Chondrocyte (in vitro differentiated cells): ENCODE measurements at places on chromosomes 3 and 15.

- no peak for DNase-seq
These were observed 215.3 kb downstream of the LRTM1 start for GRCh38 chr3:54712539-54712938.

DNA sequence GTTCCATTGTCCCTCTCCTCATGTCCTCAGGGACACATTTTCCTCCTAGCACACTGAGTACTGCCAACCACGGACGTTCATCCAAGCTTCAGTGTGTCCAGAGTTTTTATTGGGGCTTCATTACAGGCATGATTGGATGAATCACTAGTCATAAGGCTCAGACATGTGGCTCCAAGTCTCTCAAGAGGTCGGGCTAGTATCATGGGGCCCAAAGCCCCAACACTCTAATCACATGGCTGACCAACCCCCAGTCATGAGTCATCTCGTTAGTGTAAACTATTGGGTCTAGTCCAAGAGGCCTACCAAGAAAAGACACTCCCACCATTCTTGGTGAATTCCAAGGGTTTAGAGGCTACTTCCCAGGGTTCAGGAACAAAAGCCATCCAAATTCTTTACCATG is 4.4 kb downstream of the TERC start:
- DNase-seq: no peak

GRCh38 chr3:52238761-52239701 is at the start of gene TWF2:
Gene TWF2, minus strand, starts transcription at chr3:52239158. Its CDS starts 142 bp downstream, at chr3:52239016.
- DNase-seq: peak; percentile 92

- DNase-seq: no peak
These were observed 159.8 kb upstream of the CHRNA7 start for GRCh38 chr15:31870328-31871165.

- no peak for DNase-seq
These were observed 6.3 kb upstream of the CDC25A start for GRCh38 chr3:48194446-48195071.

GRCh38 chr3:58658508-58658907 is 8.1 kb downstream of the FAM3D start:
- no peak for DNase-seq

GRCh38 chr3:191696348-191696747 is 235.4 kb downstream of the PYDC2 start:
- no peak for DNase-seq

DNA sequence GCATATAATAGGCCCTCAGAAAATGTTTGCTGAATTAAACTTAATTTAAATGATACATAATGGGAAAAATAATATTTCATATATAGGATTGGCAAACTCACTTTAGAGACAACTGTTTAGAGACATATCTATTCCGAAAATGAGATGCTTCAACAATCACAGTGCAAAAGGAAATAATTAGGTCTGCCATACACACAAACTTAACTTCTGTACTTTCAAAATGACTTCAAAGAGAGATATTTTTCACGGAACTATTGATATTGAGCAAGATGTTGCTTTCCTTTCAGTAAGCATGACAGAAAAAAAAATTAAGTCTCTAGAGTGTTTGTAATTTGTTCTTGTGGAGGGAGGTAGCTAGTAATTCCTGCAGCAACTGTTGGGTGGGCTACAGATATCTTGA is 769.5 kb downstream of the TUSC7 start:
- no peak for DNase-seq

GRCh38 chr3:39322936-39323335 is 6.6 kb upstream of the CCR8 start:
- DNase-seq: no peak

GRCh38 chr3:72141264-72141663 is 356.3 kb upstream of the PROK2 start:
- no peak for DNase-seq

GRCh38 chr15:78093242-78094020 is 1.1 kb downstream of the SH2D7 start:
- peak; percentile 19 for DNase-seq

GRCh38 chr3:73520931-73521461 is 103.7 kb downstream of the PDZRN3 start:
- no peak for DNase-seq

- no peak for DNase-seq
These were observed at the start of gene MAPKAPK3 for GRCh38 chr3:50617096-50617791. Gene MAPKAPK3, plus strand, starts transcription at chr3:50617151. Its CDS starts 415 bp downstream, at chr3:50617566.

DNA sequence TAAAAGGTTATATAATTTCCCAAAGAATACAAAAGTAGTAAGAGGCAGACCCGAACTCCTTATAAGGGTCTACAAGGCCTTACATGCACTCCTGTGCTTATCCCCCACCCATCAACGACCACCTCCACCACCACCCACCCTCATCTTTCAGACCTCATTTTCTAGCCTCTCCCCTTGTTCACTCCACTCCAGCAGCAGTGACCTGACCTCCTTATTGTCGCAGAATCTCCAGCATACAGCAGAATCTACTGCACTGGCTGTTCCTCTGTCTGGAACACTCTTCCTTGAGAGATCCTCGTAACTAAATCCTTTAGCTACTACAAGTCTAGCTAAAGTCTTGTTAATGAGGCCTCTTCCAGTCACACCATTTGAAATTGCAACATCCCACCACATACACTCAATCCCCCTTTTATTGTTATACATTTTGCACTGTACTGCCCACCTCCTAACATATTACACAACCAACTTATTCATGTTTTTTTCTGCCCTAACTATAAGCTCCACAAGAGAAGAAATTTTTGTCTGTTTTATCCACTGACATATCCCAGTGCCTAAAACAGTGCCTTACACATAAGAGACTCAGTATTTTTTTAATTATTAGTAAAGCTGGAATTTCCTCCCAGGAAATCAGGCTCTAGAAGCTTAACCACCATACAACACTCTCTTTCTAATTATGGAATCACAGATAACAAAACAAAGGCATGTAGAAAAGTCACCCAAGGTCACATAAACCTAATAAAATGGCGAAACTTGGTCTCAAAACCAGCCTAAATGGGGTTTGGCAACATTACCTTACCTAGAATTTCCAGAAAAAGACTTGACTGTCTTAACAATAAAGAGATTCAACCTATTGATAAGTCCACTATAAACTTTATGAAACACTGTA is 40.2 kb downstream of the ZNF148 start:
- DNase-seq: no peak

DNA sequence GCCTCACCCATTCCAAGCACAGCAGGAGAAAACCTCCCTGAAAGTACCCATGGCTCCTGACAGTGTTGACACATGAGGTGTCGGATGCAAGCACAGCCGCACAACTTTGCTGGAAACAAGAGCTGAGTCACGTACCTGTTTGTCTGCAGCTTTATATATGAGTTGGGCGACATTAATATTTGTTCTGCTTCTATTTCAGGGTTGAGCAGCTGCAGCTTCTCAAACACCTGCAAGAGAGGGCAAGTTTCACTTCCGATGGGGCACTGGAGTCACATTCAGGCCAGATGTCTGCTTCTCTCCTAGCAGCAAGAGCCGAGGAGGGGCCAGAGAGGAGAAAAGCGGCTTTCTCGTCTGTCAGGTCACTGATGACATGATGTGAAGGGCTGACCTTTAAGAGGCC is 88.0 kb downstream of the NUP210 start:
- DNase-seq: no peak

DNA sequence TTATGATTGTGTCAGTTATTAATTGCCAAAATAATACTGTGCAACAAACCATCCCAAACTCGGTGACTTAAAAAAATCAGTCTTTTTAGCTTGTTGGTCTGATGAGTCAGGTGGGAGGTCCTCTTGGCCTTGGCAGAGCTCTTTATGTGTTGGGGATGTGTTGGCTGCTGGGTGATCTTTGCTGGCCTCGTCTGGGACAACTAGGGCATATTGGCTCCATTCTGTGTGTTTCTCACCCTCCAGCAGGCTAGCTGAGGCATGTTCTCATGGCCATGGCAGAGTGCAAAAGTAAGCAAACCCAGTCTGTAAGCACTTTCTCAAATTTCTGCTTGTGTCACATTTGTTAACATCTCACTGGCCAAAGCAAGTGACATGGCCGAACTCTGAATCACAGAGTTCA is 251.6 kb downstream of the RPLP1 start:
- no peak for DNase-seq

- DNase-seq: no peak
These were observed 95.0 kb upstream of the LIMD1 start for GRCh38 chr3:45499529-45499928.

DNA sequence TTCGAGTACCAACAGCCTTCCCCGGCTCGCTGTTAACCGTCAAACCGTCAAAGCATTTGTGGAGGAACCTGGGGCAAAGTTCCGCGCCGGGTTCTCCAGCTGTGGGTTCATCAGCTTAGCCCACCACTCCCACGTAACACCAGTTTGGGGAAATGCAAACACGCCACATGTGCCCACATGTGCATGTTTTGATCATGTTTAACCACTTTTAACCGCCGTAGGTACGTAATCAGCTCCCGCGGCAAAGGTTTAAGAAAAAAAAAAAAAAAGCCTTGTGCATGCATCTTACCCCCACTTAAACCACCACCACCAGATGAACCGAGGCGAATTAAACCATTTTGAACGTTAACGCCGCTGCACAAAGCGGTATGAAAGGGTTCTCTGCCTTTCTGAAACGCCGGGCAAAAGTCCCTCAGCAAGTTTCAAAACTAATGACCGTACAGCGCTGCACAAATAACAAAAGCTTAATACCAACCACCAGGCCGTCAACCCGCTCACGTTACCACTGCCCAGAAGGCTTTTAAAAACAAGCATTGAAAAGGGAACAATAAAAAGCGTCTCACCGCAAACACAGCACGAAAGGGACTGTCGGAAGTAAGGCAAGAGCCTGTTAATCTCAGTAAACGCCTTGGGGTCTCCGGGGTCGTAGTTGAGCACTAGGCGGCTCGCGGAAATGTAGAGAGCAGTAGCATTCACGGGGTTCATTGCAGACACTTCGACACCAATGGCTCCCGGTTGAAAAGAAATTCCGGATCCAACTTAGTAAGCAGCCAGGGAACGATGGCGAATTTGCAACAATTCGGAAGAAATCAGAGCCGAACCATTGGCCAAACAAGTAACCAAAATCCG is 1.5 kb downstream of the MSL2 start:
- no peak for DNase-seq

- no peak for DNase-seq
These were observed 188.5 kb downstream of the IGSF11 start for GRCh38 chr3:118846176-118846575.

- no peak for DNase-seq
These were observed 244.2 kb upstream of the LRIG1 start for GRCh38 chr3:66744986-66745385.

DNA sequence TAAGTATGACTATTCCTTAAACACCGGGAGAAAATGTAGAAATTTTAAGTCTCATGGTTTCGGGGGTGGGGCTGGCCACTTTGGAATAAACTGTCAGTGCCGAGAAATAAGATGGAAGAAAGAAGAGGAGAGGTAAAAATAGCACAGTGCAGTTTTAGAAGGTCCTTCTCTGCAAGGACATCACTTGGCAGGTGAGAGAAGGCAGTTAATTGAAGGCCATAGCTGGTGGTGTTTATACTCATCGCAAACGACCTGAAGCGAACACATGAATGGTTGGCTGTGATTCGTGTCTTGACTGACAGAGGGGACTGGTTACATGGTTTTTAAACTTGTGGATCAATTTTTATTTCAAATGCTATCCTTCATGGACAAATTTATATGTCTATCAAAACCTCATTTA is 54.9 kb upstream of the SENP5 start:
- no peak for DNase-seq

DNA sequence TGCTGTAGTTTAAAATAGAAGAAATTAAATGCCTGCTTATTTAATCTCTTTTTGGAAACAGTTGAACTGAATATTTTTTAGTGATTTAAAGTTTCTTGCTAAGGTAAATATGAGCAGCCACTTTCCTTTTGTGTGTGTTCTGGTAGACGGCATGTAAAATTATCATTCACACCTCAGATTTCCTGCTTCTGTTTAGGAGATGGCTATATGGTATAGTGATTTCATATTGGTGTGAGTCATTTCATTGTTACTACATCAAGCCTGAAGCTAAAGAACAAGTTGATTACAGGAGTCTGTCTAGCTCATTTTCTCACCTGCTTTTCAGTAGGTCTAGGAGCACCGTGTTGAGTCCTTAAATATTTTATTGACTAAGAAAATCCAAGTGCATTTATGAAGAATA is 2.2 kb downstream of the LRCH3 start:
- no peak for DNase-seq

DNA sequence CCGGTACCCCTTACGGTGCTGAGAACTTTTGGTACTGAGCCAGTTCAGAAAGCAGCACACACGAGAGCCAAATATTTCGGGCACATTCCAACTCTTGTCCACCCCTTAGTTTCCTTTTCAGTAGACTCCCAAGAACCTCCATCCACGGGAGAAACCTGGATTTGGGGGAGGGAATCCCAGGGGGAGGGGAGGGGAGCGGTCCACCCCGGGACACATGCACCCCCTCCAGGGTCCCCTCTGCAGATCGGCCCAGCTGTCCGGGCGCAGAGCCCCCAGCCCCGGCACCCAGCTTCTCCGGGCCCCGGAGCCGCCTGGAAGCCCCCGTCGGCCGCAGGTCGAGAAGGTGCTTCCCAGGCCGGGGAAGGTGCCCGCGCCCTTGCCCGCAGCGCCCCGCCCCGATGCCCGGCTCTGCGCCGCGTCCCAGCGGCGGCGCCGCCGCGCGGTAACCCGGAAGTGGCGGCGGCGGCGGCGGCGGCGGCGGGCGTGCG is 455 bp upstream of the ABHD17C start:
- no peak for DNase-seq

DNA sequence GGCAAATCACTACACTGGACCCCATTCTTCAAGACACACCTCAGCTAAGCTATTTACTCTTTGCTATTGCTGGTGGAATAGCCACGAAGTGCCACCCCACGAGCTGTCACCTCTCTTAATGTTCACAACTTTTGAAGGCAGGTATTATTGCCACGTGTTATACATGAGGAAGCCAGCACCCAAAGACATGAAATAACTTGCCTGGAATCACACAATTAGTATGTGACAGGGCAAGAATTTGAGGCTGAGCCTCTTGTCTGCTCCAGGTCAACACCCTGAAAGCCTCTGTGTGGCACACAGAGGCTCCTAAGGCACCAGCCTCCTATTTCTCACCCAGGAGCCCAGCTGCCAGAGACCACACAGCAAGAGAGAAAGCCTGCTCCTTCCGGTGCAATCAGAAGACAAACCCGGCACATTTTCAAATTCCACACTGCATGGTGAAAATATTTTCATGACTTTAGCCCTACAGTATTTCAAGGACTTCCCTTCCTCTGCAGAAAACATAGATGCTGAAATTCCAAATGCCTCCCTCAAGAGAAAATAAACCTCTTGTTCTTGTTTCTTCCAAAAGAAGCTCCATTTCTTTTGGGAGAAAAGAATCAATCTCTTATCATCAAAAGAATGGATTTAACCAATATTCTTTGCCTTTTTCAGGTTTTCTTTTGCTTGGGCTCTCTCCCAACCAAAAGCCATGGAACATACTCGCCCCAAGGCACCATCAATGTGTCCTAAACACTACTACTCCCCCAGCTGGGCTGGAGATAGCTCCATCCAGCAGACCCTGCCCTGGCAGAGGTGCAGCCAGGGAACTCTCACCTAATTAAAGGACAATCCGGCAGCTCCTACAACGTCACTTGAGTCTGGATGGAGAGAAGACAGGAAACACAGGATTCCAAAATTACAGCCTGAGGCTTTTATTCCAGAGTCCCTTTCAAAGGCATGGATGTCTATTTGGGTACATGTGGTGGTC is 84.7 kb upstream of the THBS1 start:
- no peak for DNase-seq

GRCh38 chr15:62739082-62739481 is 303.5 kb upstream of the TPM1 start:
- no peak for DNase-seq
